ENCODE measurements at places on chromosomes 2 and 18.
A peak's percentile ranks its signal among the peaks of the same experiment; 100 is the strongest.

DNA sequence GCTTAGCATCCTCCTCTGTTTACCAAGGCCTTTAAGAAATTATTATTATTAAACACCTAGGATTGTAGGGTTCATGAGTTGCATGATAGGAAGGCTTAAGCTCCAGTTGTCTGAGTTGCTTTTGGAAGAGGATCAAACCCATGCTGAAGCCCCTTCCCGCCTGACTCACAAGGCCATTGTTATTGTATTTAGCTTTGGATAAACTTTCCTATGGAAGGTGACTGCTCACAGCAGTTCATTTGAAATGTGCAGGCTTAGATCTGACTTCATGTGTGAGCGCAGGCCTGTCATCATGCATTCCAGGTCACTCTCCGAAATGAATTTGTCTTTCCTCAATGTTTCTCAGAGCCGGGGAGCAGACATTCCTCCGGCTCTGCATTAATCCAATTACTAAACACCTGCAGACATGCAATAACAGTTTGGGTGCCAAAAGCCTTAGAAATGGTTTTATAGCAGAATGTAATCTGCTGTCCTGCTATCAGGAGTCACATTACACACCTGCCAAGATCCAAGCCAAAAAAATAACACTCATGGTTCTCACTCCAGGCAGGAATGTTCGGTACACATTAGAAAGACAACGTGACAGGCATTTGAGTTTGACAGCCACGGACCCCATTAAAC, 119.9 kb downstream of the OSR1 start:
- DNase-seq = no peak

DNA sequence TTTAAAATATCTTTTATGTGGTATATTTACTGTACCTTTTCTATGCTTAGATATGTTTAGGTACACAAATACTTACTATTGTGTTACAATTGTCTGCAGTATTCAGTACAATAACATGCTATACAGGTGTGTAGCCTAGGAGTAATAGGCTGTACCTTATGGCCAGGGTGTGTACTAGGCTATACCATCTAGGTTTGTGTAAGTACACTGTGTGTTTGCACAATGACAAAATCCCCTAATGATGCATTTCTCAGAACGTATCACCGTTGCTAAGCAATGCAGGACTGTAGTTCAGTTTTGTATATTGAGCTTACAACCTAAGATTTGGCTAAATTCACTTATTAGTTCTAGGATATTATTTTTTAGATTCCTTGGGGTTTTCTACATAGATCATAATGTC, 332.3 kb upstream of the HS6ST1 start:
- DNase-seq = no peak

GRCh38 chr2:118737684-118738083, 109.8 kb downstream of the EN1 start:
- DNase-seq = no peak

DNA sequence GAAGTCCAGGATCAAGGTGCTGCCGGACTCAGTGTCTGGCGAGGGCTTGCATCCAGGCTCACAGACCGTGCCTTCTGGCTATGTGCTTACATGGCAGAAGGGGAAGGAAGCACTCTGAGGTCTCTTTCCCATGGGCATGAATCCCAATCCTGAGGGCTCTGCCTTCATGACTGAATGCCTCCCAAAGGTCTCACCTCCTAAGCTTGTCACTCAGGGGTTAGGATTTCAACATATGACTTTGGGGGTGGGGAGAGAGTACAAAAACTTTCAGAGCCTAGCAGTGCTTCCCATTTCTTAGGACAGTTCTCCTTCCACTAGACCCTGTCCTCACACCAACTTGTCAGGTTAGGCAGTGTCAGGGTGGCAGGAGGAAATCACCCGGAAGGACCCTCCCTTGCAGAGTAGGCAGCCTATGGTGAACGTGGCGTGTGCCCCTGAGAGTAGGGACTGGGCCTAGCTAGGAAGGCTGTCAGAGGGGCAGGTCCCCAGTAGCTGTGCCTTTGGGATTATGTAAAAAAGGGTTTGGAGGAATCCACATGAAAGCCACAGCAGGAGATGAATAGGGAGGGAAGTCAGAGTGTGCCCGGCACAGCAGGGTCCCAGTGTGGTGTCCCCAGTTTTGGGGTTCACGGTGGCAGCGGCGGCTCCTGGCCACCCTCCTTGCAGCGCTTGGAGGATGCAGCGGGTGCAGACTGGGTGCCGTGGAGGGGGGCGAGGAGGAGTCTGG, 233.3 kb downstream of the LDLRAD4 start:
- DNase-seq = peak; percentile 46

- peak; percentile 75 for DNase-seq
These were observed at the start of gene TGFBRAP1 for GRCh38 chr2:105329561-105330495. Gene TGFBRAP1 (minus strand): TSS chr2:105329735. CDS start chr2:105308301, 21,434 bp downstream.

- no peak for DNase-seq
These were observed 250.6 kb upstream of the SPHKAP start for GRCh38 chr2:228432116-228432515.

GRCh38 chr2:121038891-121039616, 245.9 kb downstream of the TFCP2L1 start:
- DNase-seq = no peak

GRCh38 chr2:148653437-148653836, 8.9 kb downstream of the EPC2 start:
- no peak for DNase-seq

GRCh38 chr2:234032279-234032856, 18.1 kb upstream of the SPP2 start:
- no peak for DNase-seq

DNA sequence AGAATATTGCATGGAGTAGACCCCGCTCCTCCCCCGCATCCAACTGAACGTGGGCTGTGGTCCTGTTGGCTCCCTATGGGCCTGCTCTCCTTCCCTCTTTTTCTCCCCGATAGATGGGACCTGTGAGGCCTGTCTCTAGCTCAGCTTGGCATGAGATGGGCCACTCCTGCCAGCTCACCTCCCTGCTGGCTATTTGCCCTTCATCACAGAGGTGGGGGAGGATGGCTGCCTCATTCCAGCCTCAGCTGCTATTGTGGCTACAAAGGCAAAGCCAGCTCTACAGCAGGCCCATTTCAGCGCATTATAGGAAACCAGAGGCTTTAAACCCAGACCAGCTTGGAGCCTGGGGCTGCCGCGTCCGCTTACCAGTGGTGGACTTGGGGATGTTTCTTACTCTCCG, 313.9 kb downstream of the GBX2 start:
- no peak for DNase-seq

- DNase-seq = no peak
These were observed 4.3 kb downstream of the THAP4 start for GRCh38 chr2:241632478-241633325.

DNA sequence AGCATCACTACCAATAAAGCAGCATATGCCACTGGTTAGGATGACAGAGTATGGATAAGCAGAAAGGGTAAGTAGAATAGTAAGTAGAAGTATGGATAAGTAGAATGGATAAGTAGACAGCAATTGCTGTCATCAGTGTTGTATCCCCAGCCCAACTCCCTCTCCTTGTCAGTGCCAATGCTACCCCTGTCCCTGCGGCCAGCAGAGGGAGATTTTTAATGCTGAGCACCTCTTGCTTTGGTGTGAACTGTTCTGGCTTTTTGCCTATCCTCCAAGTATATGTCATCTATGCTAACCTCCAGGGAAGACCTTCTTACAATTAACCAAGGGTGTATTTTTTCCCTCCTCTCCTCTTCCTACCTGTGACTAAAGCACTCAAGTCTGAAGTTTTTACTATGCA, 136.7 kb upstream of the SPHKAP start:
- DNase-seq = no peak

DNA sequence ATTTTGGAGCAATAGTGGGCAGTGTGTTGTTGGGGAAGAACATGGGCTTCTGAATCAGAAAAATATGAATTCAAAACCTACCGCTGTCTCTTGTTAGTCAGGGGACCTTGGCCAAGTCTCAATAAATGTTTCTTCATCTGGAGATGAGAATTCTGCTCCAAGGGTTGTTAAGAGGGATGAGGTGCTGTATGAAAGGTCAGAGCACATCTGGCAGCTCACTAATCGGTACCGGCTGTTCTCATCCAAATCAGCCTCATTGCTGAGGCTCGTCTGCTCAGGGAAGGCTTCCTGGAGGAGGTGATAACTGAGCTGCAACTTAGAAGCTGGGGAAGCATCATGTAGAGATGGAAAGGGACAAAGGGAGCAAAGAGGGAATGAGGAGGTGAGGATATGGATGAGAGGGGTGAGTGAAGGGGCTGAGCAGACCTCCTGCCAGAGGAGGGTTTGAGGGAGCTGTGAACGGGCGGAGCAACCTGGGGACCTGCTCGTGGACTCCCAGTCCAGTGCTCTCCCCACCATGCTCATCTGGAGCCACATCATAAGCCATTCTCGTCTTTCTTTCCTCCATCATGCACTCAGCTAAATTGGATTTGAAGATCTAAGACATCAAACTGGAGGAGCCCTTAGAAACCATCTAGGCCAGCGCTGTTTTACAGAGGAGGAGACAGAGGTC, 47.4 kb downstream of the GREB1 start:
- no peak for DNase-seq

DNA sequence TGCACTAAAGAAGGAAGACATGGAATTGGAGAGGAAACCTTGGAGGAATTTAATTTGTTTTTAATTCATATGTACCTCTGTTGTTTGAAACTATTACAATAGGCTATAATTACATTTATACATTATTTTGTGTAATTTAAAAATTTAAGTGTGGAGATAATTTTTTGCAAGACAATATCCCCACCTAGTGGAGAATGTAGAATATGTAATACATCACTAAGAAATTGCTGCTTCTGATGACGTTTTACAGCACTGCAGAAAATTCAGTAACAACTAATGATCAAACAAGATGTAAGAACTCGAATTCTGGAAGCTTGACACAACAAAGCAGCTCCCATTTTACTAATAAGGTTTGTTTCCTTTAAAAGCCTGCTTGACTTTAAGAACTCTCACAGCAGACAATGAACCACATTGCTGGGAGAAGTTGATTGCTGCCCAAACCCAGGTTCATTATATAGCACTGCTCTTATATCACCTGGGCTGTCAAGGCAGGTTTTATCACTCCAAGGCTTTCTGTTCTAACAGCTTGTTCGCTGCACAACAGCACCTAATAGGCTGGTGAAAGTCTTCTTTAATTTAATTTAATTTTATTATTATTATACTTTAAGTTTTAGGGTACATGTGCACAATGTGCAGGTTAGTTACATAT, 53.4 kb downstream of the THADA start:
- DNase-seq = peak; percentile 77

- DNase-seq = peak; percentile 68
These were observed 12.2 kb upstream of the CAB39 start for GRCh38 chr2:230700447-230700846.

DNA sequence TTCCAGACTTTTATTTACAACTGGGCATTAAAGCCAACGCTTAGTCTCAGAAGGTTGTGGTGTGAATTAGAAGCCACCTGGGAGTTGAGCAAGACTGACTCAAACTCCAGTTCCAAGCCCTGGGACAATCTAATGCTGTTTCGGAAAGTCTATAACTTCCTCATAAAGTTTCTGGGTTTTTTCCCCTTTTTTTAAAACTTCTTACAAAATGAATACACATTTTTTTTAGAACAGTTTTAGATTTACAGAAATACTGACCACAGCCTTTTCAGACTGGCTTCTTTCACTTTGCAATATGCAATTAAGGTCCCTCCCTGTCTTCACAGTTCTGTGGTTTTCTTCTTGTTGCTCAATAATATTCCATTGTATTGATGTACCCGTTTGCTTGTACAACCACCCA, 115.9 kb upstream of the TWIST2 start:
- peak; percentile 79 for DNase-seq

DNA sequence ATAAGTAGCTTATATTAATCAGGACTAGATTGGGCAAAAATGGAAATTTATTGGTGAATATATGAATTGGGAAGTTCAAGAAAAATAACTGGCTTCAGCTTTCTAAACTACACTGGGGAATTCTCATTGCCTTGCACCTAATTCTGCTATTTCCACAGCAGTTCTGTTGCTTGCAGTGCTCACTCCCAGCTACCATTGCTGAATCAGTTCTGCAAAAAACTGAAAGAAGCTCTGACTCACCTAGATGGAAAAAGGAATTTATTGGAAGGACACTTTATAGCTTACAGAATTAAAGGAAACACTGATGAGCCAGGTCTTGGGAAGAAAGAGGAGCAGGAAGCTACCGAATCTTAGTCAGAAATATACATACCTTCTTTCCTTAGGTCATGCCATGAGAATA, 60.3 kb upstream of the ACVR1 start:
- DNase-seq = peak; percentile 49

- DNase-seq = no peak
These were observed 400.3 kb downstream of the NCKAP5 start for GRCh38 chr2:133167990-133168389.

DNA sequence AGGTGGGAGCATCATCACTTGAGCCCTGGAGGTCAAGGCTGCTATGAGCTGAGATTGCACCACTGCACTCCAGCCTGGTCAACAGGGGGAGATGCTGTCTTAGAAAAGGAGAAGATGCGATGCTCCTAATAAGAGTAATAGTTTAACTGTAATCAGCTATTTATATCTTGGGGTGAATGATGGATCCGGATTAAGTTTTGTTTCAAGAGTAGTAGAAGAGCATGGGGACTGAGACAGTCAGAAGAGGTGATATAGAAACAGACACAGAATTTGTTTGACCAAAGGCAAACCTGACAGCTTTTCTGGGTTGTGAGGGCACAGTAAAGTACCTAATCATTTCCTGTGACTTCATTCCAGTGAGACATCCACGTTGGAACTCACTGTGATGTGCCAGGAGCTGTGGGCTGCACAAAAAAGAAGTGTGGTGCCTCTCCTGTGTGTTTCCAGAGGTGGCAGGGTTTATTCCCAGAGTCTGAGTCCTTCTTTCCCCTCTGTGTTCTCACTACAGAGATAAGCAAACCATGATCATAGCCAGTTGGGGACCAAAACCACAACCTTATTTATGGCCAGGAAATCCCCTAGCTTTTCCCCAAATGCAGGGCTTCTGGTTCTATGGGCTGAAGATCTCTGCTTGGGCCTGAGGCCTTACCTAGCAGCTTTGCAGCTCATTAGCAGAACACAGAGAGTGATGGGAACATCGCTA, 113.7 kb downstream of the XRCC5 start:
- peak; percentile 31 for DNase-seq

GRCh38 chr18:52937840-52938239, 597.8 kb downstream of the DCC start:
- DNase-seq = no peak

DNA sequence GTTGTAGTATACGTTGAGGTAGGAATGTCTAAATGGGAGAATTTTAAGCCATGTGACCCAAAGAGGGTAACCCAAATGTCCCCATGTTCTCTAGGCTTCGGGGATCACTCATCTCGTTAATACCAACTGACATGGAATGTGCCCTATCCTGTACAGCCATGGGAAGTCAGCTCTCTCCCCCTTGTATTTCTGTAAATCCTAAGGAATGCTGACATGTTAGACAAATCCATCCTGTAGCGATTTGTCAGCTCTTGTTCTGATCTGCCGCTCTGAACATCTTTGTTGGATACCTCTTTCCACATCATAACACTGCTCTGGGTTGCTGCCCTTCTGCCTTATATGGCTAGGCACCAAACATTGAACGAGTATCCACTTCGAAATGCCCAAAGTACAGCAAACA, 350.6 kb downstream of the RND3 start:
- DNase-seq = no peak

Measured in suppressor macrophage treated with lipopolysaccharide for 4 hours (primary cell).